ENCODE measurements at places on chromosomes 6 and 20. TPM values are rescaled to one million over a fixed set of nuclear protein-coding genes. Genes with fewer than 3 reads are reported as not detected.

The TRIM10 gene
- total RNA-seq = not detected

The TREM1 gene
- total RNA-seq = 2.2 TPM

The DNAH8 gene
- total RNA-seq = 0.13 TPM

The SYCP2L gene
- 0.26 TPM for total RNA-seq

The FAM83C gene
- 4.0 TPM for total RNA-seq

The TMEM244 gene
- total RNA-seq = not detected

GRCh38 chr6:111068109-111068865 lies 19.0 kb upstream of the SLC16A10 start:
- no peak for DNase-seq

DNA sequence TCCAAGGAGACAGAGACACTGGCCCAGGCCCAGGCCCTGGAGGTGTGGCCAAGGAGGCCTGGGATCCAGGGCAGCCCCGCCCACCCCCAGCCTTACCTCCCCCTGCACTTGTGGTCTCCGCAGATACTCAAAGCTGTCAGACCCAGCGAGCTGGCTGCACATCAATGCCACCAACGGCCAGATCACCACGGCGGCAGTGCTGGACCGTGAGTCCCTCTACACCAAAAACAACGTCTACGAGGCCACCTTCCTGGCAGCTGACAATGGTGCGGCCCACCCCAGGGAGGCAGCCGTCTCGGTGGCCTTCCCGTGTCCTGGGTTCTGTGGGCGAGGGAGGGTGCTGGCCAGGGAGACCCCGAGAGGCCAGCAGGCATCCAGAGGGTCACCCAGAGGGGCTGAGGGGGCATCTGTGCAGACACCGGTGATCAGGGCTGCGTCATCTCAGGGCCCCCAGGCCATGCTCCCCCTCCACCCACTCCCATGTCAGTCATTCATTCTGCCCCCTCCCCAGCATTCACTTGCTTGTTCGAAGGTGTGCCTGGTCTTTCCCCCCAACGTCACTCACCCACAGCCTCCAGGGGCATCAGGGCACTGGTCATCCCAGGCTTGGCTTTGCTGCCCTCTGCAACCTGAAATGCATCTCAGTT lies 141.3 kb downstream of the TAF4 start:
- no peak for DNase-seq

- no peak for DNase-seq
Observed at GRCh38 chr20:47557791-47558190, 56.1 kb downstream of the NCOA3 start.

DNA sequence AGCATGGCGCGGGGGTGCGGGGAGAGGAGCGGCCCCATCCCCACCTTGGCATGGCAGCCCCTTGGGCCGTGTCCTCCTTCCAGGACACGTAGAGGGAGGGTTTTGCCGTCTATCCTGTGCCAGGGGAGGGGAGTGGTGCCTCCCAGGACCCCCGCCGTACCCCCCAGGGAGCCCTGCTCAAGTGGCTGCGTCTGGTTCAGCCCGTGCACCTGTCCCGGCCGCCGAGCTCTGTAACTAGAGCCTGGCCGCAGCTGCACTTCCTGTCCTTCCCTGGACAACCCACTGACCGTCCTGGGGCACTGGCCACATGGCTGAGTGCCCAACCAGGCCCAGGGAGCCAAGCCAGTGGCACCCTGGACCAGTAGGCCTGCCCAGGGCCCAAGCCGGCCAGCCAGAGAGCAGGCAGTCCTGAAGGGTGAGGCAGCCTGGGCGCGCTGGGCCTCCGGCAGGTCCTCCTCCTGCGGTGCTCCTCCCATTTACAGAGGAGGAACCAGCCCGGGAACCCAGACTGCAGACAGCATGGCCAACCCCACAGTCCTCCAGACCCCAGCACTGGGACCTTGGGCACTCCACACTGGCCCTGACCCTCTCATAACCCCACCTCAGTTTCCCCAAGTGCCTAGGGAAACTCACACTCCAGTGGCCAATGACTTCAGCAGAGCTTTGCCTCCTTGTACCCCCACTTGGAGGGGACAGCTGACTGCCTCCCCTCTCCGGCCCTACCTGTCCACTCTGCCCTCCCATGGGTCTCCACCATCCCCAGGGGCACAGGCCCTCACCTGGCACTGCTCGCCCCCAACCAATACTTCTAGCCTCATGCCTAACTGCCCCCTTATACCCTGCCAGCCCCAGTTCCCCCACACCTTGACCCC lies 8.7 kb downstream of the LAMA5 start:
- DNase-seq = no peak

DNA sequence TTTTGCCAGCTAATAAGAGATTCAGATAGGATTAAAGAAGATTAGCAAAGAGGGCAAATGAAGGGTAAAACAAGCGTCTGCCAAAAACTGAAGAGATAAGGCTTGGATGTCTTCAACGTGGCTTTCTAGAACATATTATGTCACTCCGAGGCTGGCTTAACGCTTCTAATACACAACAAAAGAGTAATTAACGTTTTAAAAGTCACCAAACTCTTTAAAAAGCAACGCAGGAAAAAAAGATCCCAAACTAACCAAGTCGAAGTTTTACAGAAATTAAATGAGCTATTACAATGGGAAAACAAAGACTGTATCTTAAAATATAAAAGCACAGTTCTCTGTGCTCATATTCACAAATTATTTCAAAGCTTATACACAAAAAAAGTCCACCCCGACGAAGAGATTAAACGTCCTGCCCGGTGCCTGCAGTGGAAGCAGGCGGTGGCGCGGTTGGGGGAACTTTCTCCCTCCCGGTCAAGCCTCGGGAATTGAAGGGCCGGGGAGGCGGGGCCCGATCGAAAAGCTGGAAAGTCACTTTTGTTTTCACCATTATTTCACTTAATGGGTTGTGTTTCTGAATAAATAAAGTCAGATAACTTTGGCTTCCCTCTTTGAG lies 1.2 kb downstream of the MAK start:
- no peak for DNase-seq

GRCh38 chr6:76885861-76886301 lies 577.4 kb downstream of the HTR1B start:
- DNase-seq = no peak

DNA sequence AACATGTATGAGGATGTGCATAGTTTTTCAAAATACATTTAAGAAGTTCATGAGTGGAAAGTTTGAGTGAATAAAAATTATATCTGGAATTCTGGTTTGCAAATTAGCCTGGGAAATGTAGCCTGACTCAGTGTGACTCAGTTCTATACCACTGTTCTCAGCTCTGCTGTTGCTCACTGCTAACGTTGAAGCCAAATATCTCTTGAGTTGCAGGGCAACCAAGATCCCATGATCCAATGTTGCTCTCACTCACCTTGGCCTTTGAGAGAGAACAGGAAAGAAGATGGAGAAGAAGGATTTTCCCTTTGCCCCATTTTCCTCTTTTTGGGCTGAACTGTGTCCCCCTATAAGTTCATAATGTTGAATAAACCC lies 28.9 kb downstream of the PSMB9 start:
- no peak for DNase-seq

DNA sequence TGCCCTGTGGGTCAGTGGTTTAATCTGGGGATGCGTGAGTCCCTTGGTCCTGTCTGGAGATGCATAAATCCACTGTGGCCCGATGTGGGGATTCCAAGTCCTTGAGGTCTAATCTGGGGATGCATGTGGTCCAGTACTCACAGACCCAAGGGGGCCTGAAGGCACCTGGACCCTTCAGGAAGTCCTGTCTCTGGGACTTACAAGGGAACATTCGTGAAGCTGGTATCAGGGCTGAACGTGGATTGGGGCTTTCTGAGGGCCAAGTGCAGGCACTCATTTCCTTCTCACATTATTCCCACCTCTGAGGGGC lies 25.2 kb upstream of the GTSF1L start:
- DNase-seq = no peak

DNA sequence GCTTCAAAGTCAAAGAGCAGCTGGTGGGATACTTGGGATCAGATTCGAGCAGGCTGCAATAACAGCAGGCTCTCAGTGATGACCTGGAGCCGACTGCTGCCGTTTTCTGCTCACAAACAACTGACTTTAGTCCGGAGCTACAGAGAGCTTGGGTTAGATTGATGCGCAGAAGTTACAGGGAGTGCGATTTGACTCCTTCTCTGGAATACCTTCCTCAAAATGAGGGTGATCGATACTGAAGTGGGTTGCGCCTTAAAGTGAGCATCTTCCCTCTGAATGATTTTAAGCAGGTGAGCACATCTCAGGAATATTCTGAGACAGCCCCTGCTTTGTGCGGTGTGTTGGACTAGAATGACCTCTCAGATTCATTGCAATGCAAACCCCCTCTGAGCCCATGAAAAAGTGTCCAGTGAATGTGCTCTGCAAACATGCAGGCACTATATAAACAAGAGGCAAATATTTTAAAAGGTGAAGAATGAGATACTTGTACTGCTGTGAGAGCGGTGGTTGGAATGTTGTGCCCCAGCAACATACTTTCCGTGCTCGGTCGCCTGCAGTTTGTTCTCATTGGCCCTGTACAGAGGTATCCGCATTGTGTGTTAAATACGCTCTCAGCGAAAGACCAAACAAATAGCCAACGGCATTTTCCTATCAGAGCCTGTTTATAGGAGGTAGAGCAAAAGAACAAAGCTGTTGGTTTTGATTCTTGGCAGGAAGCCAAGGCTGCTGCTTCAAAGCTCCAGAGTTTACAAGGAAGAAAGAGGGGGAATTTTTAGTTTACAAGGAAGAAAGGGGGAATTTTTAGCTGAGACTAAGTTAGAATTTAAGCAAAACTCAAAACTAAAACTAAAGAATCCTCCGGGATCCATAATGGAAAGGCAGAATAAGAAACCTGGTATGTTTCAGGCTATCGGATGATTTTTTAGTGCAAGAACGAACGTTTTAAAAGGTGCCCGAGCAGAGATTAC lies 67.7 kb downstream of the PHACTR2 start:
- peak; percentile 48 for DNase-seq

GRCh38 chr20:59829786-59830664 lies 103.4 kb downstream of the SYCP2 start:
- DNase-seq = no peak

- DNase-seq = no peak
Observed at GRCh38 chr20:19045371-19045770, 167.1 kb upstream of the SLC24A3 start.

DNA sequence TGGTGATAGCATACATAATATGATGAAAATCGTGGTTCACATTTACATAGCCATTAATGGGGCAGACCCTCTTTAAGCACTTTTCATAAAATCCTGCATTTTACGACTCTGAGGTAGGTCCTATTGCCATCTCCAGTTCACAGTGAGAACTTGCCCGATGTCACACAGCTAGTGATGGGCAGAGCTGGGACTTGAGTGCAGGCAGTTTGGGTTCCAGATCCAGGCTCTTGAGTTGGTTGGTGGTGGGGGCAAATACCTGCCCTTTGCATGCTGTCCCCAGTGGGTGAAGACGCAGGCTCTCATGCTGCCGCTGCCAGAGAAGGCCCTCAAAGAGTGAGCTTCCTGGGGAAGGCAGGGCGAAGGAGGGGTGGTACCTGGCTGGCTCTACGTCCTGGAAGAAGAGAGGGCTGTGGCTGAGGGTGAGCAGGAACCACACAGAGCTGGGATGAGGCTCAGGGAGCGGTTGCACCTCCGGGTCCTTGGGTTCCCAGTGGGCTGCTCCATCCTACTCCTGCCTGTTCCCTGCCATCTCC lies 6.1 kb upstream of the BAK1 start:
- DNase-seq = no peak

DNA sequence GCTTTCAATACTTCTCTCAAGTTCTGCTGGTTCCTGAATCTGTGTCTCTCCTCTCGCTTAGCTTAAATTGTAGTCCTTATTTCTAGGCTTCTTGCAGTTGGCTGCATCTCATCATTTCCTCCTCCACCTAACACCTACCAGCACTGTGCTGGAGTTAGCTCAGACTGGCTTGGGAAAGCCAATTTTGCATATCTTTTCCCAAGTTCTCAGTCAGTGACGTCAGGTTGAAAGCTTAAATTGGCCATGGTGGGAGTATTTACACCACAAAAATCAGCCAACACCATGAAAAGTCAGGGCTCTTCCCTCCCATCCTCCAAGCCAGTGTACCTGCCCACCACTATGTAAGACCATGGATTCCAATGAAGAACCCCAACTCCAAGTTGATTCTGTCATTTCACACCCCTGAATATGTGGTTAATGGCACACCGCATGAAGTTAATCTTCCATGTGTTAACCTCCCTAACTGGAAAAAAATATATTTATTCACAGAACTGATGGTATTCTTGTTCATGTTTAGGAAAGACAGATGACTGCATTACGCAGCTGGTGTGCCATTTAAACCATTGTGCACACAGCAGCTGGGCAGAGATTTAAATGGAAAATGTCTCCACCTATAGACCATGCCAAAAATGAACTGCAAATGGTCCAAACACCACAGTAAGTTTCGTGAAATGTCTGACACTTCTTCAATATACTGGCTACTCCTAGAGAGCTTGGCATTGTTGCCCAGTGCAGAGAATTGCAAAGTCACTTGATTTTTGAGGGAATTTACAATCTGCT lies 274.1 kb upstream of the MAP3K7 start:
- no peak for DNase-seq

GRCh38 chr6:33722103-33722623 lies 10.7 kb upstream of the UQCC2 start:
- DNase-seq = no peak

DNA sequence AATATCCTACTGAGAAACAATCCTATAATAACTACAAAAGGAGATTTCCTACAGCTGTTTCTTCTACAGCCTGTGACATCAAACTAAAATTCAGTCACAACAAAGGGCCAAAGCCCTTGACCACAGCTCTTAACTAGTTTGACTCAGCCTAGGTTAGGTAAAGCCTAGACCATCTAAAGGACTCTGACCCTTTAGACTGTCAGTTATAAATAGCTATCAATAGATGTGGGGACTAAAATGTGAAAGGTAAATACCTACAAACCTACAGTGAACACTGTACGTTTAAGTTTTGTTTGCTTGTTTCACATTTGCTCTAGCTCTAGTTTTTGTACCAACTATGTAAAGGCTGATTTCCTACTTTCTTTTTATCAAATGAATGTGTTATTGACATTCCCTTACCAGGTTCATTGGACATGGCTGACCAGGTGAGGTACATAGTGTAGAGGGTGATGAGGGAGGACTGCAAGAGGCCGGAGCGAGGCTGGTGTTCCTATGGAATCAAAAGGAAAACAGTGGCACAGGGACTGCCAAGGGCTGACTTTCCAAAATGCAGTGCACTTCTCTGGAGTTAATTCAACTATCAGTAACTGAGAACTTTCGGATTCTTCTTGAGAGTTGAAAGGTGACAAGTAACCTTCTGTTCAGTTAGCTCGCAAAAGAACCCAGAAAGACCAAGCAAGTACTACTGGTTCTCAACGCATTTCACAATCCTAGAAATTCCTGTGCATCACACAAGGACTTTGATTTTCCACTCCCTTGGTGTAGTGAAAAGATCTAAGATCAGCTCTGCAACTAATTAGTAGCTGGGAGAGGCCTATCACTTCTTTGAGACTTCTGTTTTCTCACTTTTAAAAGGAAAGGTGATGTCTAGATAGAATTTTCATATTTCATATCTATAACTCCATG lies 17.2 kb downstream of the SERINC3 start:
- no peak for DNase-seq

Data from ureter (tissue), 1 donor.